Kidney (tissue), 22 donors: ENCODE measurements at places on chromosomes 5 and 9. TPM values are rescaled to one million over a fixed set of nuclear protein-coding genes. Genes with fewer than 3 reads are reported as not detected.

The ZBTB26 gene
- total RNA-seq, result 8.2 TPM

GRCh38 chr5:14771189-14771588 lies 100.4 kb downstream of the ANKH start:
- no peaks in the 10 kb centered on the region for H3K36me3 ChIP-seq
- no peaks in the 10 kb centered on the region for H3K27me3 ChIP-seq
- H3K27ac ChIP-seq, result no peak overlapping the region
- peaks cover 2% of the 10 kb centered on the region for H3K4me1 ChIP-seq

DNA sequence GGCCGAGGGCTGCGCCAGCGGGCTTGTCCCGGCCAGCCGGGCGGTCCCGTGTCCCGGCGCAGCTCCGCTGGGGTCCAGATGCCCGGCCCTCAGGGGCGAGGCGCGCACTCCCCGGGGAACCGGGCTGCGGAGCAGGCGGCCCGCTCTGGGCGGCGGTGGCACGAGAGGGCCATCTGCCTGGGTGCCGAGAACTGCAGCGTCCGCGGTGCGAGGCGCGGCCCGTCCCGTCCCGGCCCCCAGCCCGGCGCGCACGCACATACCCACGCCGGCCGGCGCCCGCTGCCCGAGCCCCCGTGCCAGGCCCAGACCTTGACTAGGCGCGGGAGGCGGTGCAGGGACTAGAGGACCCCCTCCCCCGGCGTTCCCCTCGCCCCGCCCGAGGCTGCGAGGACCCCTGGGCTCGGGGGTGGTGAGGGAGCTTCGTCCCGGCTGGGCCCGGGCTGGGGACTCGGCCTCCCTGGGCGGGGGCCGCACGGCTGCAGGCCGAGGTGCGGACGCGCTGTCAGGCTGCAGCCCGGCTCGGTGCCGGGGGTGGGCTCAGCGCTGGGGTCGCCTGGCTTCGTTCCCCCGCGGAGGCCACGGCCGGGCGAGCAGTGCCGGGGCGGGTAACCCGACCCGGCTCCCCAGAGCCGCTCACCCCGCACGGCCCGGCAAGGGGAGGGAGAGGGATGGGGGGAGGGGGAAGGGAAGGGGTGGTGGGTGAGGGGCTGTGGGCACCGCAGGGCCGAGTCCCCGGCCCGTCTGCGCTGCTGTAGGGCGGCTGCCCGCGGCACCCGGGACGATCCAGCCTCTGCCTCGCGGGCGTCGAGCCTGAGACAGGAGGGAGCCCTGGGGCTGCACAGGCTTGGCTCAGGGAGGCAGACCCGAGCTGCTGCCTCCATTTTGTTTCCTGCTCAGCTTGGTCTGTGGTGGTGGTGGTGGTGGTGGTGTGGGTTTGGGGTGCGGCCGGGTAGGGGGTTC lies 1.2 kb upstream of the NSD1 start:
- H3K27me3 ChIP-seq, result no peaks in the 10 kb centered on the region
- H3K36me3 ChIP-seq, result peaks cover 4% of the 10 kb centered on the region
- no peak overlapping the region for H3K4me3 ChIP-seq
- peak overlapping the region; percentile 96 for H3K27ac ChIP-seq

- no peaks in the 10 kb centered on the region for H3K27me3 ChIP-seq
- H3K36me3 ChIP-seq, result no peaks in the 10 kb centered on the region
- no peak for DNase-seq
- H3K4me1 ChIP-seq, result peaks cover 12% of the 10 kb centered on the region
- no peak overlapping the region for H3K27ac ChIP-seq
Observed at GRCh38 chr9:4986296-4986695, 1.2 kb downstream of the JAK2 start.

GRCh38 chr9:114460513-114461199 lies 44.6 kb downstream of the WHRN start:
- H3K27me3 ChIP-seq, result no peaks in the 10 kb centered on the region
- H3K36me3 ChIP-seq, result no peaks in the 10 kb centered on the region
- no peak overlapping the region for H3K4me3 ChIP-seq
- DNase-seq, result no peak
- H3K27ac ChIP-seq, result no peak overlapping the region
